ENCODE measurements at places on chromosomes 5 and 9.

DNA sequence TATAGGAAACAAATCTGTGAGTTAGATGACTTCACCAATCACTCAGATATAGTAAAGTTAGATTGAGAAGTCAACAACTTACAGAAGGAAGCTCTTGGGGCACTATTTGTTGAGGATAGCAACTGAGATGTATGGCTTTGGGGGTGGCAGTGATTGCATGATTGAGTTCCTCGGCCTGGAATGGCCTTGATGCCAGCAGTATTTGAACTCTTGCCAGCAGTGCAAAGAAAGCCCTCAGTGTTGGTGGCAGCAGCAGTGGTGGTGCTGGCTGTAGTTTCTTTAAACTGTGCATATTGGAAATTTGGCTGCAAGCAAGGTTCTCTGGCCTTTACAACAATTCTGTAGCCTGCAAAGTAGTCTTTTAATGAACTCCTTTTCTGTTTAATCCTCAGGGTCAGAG, 41.4 kb upstream of the PJA2 start:
- DNase-seq, result no peak

GRCh38 chr9:40907657-40908624, 220.5 kb downstream of the FOXD4L6 start:
- DNase-seq, result no peak

- no peak for DNase-seq
Measured at GRCh38 chr5:136032564-136032963, 3.8 kb downstream of the TGFBI start.

- DNase-seq, result no peak
Measured at GRCh38 chr5:126865299-126865698, 88.4 kb downstream of the LMNB1 start.

- no peak for DNase-seq
Measured at GRCh38 chr5:158832731-158833130, 267.0 kb downstream of the EBF1 start.
